ENCODE measurements at places on chromosomes 1 and 21.

- no peak for DNase-seq
Measured at GRCh38 chr1:219476116-219476515, 136.8 kb downstream of the ZC3H11B start.

DNA sequence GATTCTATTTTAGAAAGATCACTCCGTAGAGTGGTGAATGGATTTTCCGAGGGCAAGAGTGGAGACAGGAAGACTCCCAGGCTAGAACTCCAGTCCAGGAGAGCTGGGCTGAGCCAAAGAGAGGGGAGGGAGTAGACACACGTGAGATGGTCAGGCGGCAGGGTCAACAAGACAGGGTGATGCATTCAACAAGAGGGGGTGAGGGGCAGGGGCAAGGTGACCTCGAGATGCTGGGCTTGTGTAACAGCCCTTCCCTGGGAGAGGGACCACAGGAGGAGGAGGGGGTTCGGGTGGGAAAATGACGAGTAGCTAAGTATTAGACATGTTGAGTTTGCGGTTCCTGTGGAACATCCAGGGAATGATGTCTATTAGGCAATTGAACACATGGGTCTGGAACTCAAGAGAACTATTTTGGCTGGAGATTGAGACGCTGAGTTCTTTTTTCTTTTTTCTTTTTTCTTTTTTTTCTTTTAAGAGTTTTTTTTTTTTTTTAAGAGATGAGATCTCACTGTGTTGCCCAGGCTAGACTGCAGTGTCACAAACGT, 13.3 kb downstream of the RSPO1 start:
- DNase-seq, result no peak

DNA sequence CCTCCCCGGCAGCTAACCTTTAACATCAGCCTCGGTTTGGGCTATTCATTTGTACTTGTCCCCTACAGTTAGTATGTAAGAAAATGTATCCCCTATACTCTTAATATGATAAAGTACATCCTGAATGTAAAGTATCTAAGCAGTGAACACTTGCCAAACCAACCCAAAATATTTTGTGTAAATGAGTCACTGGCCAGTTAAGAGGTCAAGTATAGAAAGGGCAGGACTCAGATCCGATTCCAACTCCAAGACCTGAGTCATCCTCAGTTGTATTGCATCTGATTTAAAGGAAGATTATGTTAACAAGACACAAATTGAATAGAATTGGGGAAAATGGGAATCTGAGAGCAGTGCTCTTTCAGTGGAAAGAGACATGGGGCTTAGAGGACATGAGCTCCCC, 84.4 kb downstream of the CD58 start:
- no peak for DNase-seq

GRCh38 chr1:117928881-117929342, 509 bp downstream of the GDAP2 start:
- DNase-seq, result peak; percentile 56

- DNase-seq, result no peak
Measured at GRCh38 chr21:31880816-31881215, 8.0 kb downstream of the HUNK start.

- no peak for DNase-seq
Measured at GRCh38 chr1:165900576-165901380, 73.4 kb downstream of the UCK2 start.

DNA sequence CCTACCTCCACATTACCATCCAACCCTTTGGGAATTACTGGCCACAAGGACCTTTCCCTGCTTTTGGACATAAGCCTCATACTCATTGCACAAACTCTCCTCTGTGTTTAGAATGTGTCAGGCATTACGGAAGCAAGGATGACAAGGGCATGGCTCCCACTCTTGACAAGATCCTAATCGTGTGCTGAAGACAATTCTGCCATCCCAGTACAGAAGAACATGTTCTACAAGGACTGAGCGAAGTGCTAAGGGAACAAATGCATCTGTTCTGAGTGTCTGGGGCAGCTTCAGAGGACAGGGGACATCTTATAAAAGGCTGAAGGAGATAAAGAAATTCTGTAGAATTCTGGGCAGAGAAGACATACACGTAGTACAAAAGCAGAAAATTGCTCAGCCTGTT, 378.5 kb upstream of the CAMK1G start:
- no peak for DNase-seq

- DNase-seq, result no peak
Measured at GRCh38 chr1:31072304-31072746, 6.8 kb upstream of the PUM1 start.

GRCh38 chr1:12594966-12595756, 22.8 kb downstream of the DHRS3 start:
- DNase-seq, result no peak

DNA sequence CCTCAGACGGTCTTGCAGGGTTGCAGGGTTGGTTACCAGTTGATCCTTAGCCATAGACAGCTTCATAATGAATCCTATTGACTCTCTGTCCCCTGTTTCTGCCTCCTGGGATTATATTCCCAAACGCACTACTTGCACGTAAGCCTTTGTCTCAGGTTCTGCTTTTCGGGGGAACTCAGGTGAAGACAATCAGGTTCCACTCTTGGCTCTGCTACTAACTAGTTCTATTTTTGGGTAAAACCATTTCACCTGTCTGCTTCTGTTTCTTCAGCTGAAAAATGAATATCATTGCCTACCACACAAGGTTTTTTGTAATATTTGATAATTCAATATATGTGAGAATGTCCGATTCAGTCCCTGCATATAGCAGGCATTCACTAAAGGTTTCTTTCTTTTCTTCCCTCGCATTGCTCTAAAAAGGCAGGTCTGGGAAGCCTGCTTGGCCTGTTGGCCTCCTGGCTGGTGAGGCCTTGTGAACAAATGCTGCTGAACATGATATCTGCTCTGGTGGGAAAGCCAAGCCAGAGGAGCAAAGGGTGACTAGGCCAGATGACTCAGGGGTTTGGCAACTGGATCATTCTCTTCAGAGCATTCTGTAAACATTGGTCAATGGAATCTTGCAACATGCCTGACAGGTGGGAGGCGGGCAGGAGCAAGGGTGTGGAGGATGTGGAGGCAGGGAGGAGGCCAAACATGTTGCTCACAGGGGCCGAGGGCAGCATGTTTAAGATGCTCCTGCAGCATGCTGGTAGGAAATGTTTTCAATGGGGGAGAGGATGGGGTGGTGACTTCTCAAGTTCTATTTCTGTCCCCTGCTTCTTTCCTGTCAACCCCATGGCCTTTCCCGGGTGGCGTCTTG, 23.8 kb downstream of the IER5 start:
- DNase-seq, result no peak

GRCh38 chr1:245863566-245864184, 643.4 kb downstream of the SMYD3 start:
- DNase-seq, result no peak

GRCh38 chr1:196399713-196400112, 208.5 kb downstream of the KCNT2 start:
- DNase-seq, result no peak

DNA sequence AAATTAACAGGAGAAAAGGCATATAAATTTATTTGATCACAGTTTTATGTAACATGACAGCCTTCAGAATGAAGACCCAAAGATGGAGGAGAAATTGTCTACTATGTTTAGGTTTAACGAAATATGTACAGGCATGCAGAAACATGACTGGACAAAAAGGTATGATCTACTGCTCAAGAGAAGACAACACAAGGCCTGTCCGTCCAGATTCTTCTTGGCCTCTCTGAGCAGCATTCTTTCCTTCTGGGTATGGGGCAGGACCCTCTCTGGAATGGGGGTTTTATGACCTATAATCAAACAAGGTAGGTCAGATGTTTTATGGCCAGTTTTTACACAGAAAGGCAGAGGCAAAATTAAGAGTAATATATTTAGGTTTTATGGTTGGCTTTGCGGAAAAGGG, 13.5 kb upstream of the SYNJ1 start:
- no peak for DNase-seq

DNA sequence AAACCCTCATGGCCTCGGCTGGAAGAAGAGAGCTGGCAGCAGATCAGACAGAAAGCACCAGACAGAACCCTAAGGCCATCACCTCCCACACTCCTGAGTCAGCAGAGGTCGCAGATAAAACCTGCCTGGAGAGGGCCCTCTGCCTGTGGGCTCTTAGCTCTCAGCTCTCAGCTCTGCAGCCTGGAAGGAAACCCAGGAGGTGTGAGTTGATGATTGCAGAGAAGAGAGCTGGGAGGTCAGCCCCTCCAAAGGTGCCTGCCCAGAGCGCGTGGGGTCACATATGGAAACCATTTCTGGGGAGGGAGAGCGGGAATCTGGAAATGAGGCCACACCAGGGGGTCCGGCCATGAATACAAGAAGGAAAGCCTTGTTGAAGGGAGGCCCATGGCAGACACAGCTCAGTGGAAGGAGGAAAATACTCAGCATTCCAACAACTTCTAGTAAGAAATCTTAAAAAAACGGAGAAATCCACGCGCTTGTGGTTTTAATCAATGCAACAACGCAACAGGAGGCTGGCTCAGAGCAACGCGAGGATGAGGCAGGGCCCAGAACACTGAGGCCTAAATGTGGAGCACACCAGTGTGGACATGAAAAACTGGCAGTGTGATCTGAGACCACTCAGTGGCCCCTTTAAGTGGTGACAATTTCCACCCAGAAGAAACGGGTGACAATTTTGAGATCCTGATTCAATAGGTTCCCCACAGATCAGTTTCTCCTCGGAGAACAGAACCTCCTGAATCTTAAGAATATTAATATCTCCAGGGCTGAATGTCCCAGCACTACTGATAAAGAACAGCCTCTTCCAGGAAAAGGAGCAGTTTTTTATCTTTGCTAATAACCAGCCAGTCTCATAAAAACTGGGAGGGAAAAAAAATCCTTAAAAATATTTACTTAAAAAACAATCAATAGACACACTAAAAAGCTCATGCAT, 45.7 kb downstream of the PSMG1 start:
- no peak for DNase-seq

DNA sequence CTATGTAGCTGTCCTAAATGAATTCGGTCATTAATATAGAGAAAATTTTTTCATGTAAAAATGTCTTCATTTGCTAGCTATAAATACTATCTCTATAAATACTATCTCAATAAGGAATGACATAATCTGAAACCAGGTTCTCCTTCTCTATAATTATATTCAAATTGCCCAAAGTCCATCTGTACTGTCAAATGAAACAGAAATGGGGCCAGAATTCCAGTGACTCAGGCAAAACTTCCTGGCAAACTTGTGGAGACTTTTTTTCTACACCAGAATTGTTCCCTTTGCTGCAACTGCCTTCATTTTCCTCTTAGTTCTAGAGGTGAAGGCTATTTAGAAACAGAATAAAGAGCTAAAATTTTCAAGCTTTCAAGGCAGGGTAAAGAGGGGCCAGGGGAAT, 152.5 kb downstream of the KCNH1 start:
- no peak for DNase-seq

- no peak for DNase-seq
Measured at GRCh38 chr21:25878344-25878743, 143.6 kb downstream of the GABPA start.

DNA sequence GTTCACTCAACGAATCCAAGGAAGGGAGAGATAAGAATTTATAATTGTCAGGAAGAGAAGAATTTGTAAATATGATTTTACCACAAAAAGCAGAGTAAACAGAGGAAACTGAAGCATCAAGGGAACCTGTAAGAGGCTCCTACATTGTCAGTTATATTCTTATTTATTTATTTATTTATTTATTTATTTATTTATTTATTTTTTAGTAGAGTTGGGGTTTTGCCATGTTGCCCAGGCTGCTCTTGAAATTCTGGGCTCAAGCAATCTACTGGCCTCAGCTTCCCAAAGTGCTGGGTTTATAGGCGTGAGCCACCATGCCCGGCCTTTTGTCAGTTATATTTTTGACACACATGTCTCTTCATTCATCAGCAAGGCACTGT, 47.1 kb downstream of the FCRL3 start:
- DNase-seq, result no peak

DNA sequence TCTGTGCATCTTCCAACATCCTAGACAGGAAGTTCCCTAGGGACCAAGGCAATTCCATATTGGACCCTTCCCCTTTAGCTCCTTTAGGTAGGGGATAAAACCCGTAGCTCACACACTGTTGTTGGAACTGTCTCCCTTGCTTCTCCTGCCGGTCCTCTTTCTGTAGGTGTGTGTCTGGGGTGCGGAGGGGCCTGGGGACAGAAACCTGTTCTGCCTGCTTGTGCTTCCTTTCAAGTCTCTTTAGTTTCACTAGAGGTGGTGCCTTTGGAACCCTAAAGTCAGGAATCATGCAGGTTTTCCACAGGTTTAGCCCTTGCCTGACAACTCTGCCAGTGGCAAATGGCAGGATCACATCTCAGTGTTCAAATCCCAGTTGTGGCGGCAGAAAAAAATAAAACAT, 74.6 kb upstream of the PTGFRN start:
- no peak for DNase-seq

DNA sequence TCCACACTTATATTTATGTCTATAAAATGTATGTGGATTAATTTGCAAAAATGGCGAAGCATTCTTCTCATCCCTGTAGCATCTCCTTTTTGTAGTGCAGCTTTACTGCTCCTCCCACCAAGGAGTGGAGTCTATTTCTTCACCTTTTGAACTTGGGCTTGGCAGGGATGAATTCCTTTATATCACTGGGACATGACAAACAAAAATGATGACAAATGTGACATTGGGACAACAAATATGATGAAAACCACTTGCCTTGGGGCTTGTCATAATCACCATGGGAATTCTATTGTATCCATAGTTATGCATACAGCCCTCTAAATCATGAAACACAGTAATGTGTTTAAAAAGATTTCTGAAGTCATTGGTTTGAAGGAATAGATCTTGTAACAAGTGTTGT, 155.0 kb downstream of the TNFSF18 start:
- DNase-seq, result no peak

DNA sequence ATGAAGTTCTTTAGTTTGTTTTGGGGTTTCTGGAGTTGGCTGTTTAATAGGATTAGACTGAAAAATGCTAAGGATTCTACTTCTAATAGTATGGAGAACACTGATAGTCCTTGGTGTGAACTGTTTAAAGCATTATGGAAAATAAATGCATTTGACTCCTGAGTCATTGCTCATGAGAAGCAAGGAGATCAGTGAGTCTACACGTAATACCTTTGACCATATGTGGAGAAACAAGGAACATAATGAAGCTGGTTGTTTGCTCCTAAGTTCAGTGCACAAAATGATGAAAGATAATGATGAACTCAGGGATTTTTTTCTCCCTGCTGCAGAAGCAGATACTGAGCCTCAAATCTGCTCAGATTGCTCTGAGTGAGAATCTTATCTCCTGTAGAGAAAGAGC, 158.9 kb upstream of the COL11A1 start:
- no peak for DNase-seq

DNA sequence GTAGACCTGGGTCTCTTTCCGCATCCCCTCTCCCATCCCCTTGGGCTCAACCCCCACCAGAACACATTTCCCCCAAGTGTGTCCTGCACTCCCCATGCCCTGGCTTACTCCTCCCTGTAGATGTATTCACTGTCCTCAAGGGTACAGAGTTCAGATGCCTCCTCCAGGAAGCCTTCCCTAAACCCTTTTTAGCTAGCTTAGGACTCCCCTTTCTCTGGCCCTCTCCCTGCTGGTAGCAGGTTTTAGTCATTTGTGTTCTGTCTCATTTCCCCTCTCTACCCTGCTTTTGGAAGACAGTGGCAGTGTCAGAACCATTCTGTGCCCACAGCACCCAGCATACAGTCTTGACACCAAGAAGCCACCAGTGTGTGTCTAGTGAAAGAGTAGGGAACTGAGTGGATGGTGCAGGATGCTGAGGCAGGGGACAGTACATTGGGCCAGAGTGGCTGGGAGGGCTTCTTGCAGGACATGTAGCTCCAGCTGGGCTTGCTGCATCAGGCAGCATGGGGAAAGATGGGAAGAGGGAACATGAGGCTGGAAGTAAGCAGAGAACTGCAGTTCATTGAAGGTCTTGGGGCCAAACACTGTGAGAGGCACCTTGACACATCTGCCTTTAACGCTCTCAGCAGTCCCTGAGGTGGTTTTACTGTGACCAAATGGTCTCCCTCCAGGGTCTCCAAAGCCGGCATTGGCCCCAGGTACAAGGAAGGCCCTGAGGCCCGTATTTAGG, 2.5 kb downstream of the FOXO6 start:
- no peak for DNase-seq
